ENCODE measurements at places on chromosomes 4 and X.

- DNase-seq = no peak
These were observed 12.9 kb upstream of the RAB33B start for GRCh38 chr4:139441029-139441428.

- no peak for DNase-seq
These were observed 13.8 kb downstream of the CCDC22 start for GRCh38 chrX:49249071-49249470.

DNA sequence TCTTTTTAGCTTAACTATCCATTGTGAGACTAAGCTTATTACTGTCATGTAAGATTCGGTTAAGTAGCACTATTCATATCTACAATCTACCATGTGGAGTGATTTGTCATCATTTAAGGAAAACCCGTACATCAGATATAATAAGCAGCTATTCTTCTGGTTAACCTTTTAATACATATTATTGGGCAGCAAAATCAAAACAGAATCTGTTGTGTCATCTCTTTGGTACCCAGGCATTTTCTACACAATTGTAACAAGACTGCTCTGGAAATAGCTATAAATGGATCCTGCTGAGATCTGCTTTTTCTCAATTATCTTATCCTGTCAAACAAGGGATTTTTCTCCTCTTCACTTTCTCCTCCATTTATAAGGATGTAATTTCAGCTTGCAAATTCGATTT lies 521.5 kb upstream of the MAGEB2 start:
- DNase-seq = no peak

- no peak for DNase-seq
These were observed 11.8 kb downstream of the EDA start for GRCh38 chrX:69627744-69628143.

GRCh38 chrX:28901637-28902036 lies 314.4 kb downstream of the IL1RAPL1 start:
- DNase-seq = no peak

DNA sequence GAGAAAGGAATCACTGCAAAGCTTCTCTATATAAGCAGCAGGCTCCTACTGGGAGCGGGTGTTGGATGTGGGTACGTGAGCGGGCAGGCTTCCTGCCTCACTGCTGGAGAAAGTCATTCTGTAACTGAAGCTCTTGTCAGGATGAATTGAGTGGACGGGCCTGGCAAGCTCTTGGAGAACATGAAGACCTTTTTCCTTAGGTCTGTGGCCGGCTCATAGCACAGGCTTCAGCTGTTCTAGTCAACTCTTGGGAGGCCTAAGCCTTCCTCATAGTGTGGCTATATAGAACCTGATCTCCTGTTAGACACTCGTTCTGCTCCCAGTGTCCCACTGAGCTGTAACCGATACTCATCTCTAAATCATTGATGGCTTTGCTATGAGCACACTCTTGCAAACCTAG lies 108.2 kb upstream of the GPC4 start:
- no peak for DNase-seq

DNA sequence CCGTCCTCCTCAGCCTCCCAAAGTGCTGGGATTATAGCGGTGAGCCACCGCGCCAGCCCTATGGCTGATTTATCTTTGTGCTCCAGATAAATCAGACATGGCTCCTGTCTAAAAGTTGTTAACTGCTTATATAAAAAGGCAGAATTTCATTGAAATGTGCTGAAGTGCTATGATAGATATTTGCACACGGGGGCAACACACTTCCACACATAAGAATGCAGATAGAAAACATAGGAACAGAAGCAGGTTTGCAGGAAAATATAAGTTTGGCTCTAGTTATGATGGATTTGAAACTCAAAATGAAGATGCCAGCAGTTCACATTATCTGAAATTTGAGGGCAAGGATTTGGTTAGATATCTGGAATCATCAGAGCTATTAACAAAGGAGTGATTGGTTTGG lies 163.1 kb upstream of the SLITRK2 start:
- DNase-seq = no peak

DNA sequence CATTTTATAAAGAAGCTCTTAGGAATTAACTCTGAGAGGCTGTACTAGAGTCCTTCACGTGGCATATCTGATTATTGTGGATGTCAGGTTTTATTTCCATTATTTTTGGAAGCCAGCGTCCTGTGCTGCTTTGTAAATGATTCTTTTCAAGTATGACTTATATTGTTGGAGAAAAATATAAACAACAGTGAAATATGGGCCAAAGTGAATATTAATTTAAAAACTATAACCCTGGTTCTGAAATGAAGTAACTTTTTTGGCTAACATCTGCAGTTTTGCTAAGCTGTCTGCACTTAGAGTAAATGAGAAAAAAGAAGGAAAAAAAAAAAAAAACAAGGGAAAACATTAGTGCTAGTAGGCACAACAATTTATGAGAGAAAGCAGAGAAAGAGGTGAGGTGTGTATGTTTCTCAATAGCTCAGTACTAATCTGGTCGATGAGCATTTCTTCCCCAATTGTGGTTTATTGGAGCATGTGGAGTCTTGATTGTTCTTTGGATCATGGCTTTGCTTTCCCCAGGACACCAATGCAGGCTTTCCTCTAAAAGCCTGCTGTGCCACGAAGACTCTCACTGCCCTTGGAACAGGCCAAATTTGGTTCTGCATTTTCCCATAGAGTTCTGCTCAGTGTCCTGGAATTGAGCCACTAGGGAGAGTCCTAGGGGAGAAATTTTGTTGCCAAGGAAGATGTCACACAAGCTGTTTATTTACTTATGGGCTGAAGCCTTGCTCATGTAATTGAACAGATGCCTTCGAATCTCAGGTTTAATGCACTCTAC lies 273.3 kb downstream of the DKK2 start:
- no peak for DNase-seq

DNA sequence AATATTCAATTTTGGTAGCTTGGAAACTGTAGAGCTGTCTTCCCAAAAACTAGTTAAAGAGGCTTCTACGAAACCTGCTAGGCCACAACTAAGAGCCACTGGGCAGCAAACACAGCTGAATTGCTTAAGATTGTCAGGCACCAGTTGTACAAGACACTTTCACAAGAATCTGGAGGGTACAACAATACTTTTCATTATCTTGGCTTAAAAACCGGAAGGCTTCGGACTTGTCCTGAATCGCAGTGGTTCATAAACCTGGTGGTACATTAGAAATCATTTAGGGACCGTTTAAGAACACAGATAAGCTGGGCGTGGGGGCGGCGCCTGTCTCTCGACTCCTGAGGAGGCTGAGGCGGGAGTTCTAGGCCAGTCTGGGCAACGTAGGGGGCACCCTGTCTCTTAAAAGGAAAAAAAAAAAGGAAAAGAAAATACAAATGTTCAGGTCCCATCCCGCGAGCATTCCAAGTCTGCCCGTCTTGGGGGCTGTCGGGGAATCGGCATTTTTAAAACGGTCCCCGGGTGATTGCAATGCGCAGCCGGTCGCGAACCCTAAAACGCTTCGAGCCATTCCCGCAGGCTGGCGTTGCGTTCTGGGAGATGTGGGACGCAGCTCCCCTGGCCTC lies 763 bp downstream of the PYURF start:
- DNase-seq = peak; percentile 56

GRCh38 chr4:1058198-1058996 lies 47.0 kb downstream of the FGFRL1 start:
- no peak for DNase-seq

- no peak for DNase-seq
These were observed 75.0 kb downstream of the NBDY start for GRCh38 chrX:56803850-56804681.

DNA sequence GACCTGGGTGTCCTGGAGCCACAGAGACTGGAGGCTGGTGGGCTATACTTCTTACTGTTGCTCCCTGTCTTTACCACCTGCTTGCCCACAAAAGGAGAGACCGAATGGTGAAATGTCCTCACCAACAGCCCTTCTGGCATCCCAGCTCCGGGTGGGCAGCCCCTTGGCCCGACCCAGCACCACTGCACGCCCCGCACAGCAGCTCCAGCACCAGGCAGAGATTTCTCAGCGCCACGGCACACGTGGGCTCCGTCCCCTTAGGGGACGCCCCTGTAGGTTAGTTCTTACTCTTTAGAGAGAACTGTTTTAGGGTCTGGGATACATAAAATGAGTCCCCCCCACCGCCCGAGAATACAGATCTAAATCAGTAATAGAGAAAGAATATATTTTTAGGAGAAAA lies 158.4 kb upstream of the MAB21L2 start:
- no peak for DNase-seq

DNA sequence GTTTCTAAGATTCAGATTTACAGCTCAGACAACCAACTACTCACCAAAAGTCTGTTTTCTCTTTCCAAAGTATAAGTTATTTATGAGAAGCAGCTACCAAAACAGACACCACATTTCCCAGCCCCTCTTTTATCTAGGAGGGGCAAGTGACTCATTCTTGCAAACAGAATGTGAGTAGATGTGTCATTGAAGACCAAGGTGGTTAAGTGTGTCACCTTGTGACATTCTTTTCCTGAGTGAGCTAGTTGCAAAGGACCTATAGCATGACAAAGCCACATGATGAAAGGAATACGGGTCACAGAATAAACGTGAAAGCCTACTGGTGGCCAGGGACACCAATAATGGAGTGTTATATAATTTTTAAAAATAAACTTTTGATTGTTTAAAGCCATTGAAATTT lies 50.0 kb downstream of the SLC7A11 start:
- no peak for DNase-seq
